ENCODE measurements at places on chromosomes 16 and 17.

GRCh38 chr17:8412089-8412488 is 14.5 kb upstream of the RNF222 start:
- DNase-seq: no peak

- DNase-seq: no peak
Measured at GRCh38 chr16:49434733-49435132, 61.1 kb downstream of the C16orf78 start.

DNA sequence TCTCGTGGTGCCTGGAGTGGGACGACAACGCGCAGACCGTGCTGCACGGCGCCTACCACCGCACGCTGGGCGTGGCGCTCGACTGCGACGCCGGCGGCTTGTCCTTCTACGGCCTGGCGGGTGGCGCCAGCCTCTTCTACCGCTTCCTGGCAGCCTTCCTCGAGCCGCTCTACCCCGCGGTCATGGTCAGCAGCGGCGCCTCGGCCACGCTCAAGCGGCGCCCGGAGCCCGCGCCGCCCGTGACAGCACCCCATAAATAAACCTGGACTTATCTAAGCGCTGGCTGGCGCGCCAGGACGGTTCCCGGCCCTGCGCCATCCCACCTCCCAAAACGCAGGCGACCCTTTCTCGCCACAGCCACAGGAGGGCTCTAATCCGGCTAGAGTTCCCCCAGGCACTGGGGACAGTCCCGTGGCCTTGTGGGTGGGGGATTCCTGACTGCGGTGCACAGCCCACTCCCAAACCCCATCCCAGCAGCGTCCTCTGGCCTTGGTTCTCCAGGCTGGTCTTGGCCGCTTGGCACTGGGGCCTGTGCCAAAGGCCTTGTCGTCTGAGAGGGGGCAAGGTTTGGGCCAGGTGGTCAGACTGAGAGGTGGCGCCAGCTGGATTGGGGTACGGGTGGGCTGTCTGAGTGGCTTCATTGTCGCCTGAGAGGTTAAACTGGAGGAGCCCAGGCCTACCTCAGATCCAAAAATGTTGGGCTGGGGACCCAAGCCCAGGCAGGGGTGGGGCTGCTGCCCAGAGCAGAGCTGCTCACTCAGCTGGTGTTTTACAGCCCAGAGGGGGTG is 10.1 kb upstream of the SLC16A5 start:
- peak; percentile 67 for DNase-seq

- DNase-seq: no peak
Measured at GRCh38 chr17:8234361-8235270, 13.2 kb downstream of the CTC1 start.

GRCh38 chr17:17417718-17418181 is 59.0 kb upstream of the MED9 start:
- no peak for DNase-seq

DNA sequence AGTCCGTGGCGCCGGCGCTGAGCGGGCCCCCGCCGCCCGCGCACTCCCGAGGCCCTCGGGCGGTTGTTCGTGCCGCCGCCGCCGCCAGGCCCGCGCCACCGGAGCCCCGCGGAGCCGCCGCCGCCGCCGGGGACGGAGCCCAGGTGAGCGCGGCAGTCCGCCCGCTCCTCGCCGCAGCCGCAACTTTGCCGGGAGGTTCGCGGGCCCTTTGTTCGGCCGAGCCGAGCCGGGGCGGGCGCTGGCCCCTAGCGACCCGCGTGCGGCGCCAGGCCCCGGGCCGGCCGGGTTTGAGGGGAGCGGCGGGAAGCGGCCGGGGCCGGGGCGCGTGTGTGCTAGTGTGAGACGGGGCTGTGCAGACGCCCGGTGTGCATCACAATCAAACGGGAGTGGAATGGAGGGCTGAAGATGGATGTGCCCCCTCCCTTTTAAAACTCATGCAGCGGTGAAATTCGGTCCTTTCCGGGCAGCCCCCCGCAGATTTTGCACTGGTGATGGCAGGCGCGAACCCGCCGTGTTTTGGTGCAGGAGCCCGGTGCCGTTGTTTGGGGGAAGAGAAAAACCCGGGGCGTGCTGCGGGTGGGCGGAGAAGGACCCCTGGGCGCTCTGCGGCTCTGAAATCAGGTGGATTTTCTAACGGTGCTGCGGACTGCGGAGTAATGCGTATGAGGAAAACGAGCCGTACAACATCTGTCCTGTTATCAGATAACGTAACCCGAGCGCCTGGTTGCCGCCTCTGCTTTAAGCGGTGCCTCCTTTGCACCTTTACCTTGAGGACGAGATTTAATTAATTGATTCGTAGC is 823 bp downstream of the TNRC6C start:
- peak; percentile 64 for DNase-seq

DNA sequence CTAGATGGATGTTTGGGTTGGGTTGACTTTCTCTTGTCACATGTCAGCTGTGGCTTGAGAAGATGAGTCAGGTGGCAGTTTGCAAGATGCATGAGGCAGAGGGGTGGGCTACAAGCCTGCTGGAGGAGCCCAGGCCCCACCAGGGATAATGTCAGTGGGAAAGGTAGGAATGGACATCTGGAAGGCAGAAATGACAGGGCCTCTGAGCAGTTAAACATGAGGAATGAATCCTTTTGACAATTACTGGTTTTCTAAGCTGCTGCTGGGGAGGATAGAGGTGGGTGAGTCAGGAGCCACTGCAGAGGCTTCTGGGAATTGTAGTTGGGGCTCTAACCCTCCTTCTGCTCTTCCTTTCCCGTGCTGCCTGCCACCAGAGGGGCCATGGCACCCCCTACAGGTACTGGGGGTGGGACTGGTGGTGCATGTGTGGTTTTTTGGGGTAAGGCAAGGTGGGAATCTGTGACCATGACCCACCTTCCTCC is 15.7 kb downstream of the SLC52A1 start:
- DNase-seq: peak; percentile 21

DNA sequence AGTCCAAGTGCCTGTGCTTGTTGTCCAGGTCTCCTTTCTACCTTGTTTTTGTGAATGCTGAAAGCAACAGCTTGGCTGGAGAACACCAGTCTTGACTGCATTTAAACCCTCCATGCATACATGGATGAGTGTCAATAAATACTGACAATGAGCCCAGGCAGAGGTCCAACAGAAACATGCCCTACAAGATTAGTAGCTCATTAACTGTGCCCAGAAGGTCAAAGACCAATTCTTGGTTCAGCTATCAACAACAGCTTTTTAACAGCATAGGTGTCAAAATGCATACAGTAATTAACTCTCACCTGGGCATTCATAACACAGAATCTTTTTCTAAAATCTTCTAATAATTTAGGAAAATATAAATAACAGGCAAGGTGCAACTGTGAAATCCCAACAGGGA is 63.2 kb downstream of the N4BP1 start:
- no peak for DNase-seq

DNA sequence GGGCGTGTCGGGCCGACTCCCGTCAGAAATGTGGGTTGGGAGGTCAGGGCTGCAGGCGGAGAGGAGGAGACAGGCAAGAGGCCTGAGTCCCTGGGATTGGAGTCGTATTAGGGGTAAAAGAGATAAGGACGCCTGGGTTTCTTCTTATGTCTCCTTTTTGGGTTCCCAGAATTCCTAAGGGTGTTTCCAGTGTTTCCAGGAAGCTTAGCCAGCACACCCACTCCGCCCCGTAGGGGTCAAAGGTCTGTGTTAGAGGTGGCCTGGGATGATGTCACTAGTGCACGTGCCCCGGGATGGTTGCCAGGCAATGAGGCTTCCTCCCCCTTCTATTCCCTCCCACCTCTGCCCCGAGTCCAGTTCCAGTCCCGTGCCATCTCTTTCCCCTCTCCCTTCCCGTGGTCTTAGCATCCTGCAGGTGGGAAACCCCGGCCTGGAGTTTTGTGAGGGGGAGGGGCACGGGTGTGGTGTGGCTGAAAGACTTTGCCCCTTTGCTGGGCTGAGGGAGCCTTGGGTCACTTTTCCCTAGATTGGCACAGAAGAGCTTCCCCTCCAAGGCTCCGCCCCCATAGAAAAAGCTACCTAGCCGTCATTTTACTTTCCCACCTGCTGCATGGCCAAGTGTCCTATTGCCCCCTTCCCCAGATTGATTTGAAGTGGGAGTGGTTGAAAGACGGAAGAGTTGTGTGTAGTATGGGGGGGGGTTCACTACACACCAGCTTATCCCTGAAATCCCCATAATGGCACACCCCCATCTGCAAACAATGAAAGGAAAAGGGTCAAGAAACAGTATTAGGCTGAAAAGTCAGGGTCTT is 2.8 kb downstream of the KDM6B start:
- peak; percentile 55 for DNase-seq

DNA sequence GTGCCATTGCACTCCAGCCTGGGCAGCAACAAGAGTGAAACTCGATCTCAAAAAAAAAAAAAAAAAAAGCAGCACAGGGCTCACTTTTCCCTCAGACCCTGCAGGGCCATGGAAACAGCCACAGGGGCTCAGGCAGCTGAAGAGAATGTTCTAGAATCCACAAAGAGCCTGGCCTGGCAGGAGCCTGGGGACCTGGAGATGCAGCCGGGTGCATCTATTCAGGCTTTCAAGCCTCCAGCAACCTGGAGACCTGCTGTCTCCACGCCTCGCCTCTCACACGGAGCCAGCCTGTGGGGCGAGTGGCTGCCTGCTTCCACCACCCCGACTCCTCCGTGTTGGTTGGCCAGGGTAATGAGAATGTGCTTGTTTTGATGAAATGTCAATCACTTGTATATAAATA is 44.0 kb upstream of the MEAK7 start:
- DNase-seq: no peak

DNA sequence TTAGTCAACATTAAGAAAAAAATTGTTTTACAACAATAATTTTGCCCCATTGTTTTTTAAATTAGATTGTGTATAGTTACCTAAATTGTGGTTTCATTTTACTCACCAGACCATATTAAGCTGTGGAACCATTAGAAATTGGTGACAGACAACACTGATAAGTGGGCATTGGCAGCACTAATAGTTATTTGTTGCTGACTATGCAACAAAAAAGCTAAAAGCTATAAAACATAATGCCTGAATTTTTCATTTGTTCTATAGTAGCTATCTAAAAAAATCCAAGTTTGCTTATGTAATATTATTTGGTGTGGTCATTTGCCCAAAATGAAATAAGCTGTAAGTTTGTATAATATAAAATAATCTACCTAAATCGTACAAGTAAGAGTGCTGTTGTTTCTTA is 13.7 kb upstream of the VWA3A start:
- DNase-seq: no peak

DNA sequence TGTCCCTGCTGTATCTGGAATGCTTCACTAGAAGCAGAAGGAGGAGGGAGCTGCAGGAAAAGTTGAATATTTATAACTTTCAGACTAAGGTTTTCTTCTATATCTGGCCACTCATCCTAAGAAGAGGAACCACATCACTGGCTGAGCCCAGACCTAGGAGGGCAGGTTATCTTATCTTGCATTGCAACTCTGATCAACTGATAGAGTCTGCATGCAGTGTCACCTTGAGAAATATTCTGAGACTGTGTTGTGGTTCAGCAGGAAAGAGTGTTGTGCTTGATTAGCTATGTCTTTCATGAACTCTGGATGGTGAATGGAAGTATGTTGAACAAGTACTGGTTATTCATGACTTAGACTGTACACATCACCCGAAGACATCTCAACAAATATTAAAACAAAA is 460.0 kb downstream of the TOX3 start:
- DNase-seq: no peak

DNA sequence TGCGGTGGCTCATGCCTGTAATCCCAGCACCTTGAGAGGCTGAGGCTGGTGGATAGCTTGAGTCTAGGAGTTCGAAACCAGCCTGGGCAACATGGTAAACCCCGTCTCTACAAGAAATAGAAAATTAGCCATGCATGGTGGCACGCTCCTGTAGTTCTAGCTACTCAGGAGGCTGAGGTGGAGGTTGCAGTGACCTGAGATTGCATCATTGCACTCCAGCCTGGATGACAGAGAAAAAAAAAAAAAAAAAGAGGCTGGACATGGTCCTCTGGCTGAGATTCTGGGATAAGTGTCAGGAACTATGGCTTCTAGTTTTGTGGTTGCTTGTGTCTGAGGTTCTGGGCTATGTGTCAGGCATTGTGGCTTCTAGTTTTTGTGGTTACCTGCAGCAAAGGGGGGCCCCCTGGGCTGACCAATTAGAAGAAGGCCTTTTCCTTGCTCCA is 7.0 kb downstream of the KSR1 start:
- DNase-seq: no peak

GRCh38 chr16:17162560-17162959 is 308.2 kb downstream of the XYLT1 start:
- DNase-seq: no peak

DNA sequence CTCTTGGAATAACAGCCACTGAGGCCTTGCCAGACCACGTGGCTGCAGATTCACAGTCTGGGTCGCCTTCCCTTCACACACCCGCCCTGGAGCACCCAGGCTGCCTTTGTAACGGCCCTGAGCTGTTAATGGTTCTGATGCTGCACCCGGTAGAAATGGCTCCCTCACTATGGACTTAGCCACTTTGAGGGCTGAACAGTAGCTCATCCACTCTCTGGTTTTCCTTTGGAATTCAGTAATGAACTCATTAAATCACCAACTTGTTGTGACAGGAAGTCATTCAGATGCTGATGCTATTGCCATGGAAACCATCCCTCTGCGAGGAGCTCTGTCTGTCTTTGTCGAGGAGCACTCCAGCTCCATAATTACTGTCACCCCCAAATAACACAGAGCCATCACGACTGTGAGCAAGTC is 59.2 kb downstream of the CDK5R1 start:
- no peak for DNase-seq

DNA sequence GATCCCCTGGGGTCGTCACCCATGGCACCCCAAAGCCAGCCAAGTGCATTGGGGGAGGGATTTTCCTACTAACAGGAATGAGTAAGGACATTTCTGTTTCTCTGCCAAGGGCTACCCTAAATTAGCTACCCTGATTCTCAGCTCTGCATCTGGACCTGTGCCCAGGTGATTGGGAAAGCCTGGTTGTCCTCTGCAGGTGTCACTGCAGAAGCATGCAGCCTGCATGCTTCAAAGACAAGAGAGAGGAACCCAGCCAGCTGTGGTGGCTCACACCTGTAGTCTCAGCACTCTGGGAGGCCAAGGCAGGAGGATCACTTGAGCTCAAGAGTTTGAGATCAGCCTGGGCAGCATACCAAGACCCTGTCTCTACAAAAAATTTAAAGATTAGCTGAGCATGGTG is 19.6 kb downstream of the BEAN1 start:
- DNase-seq: no peak

- DNase-seq: no peak
Measured at GRCh38 chr17:10064536-10064935, 133.9 kb downstream of the GAS7 start.

- DNase-seq: no peak
Measured at GRCh38 chr16:88922114-88922825, 54.7 kb downstream of the CBFA2T3 start.

GRCh38 chr16:11801481-11802021 is 4.5 kb upstream of the ZC3H7A start:
- DNase-seq: no peak

GRCh38 chr16:64151990-64152767 is 969.7 kb downstream of the CDH11 start:
- no peak for DNase-seq

DNA sequence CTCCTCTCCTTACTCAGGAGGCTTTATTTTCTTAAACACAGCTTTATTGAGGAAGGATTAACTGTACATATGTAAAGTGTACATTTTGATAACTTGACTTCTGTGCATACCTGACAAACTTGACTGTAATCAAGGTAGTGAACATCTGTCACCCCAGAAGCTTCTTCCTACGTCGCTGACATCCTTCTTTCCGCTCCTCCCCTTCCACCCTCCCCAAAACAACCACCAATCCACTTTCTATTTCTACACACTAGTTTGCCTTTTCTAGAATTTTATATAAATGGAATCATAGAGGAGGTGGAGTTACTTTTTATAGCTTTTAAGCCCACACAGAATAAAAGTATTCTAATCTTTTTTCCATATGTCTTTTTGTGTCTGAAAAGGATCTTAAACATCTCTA is 225.2 kb upstream of the RBFOX1 start:
- no peak for DNase-seq

- no peak for DNase-seq
Measured at GRCh38 chr16:22813948-22814710, at the start of gene HS3ST2. HS3ST2 (plus strand) TSS chr16:22814162; CDS start chr16:22814611, 449 bp downstream.
